ENCODE measurements at places on chromosomes 2 and 18.

GRCh38 chr2:100846716-100847115 lies 26.8 kb downstream of the NPAS2 start:
- no peak for DNase-seq

GRCh38 chr2:215499331-215499730 lies 63.5 kb upstream of the FN1 start:
- no peak for DNase-seq

- DNase-seq, result no peak
Observed at GRCh38 chr2:8451273-8451672, 230.6 kb upstream of the ID2 start.

- no peak for DNase-seq
Observed at GRCh38 chr2:137842430-137842829, 121.8 kb upstream of the HNMT start.

DNA sequence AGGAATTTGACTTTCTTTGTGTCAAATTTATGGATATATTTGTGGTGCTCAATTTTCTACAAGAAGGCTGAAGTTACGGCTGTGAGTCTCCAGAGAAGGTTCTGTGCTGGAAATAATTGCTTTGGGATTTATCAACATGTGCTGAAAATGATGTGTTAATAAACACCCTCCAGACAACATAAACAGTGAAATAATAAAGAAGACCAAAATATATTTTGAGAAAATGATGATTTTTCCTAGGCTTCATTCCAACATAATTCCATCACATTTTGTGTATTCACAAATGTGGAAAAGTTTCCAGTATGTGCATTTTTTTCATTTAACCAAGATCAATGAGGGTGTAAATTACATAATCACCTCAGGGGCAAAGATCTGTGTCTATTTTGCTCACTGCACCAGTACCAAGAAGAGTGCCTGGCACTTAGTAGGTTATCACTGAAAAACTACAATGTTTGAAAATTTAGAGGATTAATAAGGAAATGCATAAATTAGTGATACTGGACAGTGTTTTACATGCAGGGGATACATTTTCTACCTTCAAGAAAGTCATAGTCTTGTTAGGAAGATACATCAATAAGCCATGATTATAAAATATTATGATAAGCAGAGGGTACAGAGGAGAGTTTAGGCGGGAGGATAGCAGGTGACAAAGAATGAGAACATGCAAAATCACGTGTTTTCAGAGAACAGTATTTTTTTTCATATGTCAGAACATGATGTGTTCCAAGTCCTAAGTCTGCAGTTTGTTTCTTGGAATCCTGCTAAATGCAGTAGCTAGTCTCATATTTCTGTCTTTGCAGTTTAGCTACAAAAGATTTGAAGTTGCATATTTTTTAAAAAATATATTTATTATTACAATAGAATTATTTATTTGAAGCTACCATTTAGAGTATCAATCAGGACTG lies 127.6 kb upstream of the DLGAP1 start:
- no peak for DNase-seq

GRCh38 chr18:54013452-54013851 lies 211.0 kb downstream of the MBD2 start:
- no peak for DNase-seq

DNA sequence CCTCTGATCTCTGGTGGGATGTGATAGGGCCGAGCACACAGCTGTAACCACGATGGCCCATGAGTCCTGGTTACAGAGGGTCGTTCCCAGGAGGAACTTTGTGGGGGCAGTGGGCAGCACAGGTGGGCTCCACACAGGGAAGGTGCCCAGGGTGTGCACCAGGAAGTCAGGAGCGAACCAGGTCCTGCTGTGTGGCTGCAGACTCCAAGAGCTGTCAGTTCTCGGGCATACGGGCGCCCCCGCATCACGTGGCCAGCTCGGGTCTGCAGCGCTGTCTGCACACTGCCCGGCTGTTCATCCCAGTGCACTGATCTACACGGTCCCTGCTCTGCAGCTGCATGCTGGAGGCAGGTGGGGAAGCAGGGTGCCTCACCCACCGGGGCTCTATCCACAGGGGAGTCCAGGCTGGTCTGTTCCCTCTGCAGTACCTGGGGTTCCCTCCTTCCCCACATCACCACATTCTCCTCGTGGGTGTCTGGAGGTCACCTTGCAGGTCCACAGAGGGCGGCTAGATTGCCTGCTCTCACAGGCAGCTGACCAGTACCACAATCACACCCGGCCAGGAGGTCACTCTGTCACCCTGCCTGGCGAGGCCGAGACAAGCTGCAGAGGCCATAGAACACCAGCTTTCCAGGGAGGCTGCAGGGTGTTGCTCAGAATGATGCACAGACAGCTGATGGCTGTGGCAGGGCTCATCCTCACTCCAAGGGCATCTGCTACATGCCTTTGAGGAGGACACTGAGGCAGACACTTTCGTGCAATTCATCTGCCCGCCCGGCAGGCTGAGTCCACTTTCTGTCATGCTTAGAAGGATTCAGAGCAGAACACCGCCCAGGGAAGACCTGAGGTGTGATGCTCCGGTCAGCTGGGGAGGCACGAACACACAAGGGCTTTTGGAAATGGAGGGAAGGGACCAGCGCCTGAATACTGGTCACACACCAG lies 202.7 kb downstream of the EIPR1 start:
- no peak for DNase-seq

DNA sequence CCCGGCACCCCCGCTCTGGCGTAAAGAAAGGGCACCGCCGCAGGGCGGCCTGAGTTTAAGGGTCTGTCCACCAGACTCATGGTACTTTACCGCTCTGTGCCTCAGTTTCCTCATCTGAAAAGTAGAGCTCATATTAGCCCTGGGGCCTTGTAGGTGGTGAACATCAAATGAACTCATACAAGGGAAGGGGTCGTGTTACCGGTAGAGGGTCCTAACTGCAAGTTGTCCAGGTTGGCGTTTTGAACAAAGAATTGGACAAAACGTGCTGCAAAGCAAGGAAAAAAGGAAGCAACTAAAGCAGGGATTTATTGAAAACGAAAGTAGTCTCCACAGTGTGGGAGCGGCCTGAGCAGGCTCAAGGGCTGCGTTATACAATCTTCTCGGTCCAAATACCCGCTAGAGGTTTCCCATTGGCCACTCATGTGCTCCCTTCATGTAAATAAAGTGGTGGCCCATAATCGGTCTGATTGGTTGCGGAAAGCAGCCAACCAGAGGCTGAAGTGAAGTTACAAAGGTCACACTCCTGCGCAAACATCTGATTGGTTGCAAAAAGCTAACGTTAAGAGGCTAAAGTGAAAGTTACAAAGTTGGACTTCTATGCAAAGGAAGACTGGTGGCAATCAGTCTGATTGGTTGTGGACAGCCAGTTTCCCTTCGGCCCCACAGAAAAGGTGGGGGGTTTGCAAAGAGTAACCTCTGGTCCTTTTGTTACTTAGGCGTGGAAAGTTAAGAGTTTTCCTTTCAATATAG lies 80.7 kb upstream of the LDLRAD4 start:
- DNase-seq, result peak; percentile 33

DNA sequence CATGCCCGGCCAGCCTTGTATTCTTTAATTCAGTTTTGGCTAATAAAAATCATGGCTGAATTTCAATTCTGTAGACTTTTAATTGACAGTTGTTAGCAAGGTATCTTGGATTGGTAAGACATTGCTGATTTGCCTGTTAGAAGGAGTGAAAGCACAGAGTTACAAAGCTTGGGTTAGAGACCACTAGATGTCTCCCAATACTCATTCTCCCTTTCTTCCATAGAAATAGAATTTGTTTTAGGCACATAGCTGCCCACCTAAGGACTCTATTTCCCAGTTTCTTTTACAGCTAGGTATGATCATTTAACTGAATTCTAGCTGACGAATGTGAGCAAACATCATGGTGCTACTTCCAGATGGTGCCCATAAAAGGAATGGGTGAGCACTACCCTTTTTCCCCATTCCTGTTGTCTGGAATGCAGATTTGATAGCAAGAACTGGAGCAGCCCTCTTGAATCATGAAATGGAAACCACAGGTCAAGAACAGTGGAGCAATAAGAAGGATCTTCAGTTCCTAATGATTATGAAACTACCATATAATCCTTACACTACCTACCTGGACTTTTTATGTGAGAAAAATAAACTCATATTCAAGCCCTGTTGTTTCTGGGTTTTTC lies 17.5 kb downstream of the PECR start:
- no peak for DNase-seq

DNA sequence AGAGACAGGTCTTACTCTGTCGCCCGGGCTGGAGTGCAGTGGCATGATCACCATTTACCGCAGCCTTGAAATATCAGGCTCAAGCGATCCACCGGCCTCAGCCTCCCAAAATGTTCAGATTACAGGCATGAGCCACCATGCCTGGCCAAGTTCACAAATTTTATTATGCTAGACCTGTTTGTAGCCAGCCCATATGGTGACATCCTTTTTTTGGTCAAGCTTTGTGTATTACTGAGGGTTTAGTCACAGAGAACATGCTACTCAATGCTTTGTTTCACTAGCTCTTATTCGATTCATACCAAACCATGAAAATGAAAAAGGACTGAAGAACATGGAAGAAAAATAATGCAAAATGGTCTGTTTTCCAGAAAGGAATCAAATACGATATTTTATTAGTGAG lies 41.4 kb downstream of the DGKD start:
- DNase-seq, result no peak

- peak; percentile 52 for DNase-seq
Observed at GRCh38 chr2:234496835-234497593, at the start of gene ARL4C. Gene ARL4C, minus strand, starts transcription at chr2:234497081. Its CDS starts 495 bp downstream, at chr2:234496586.
